ENCODE measurements at places on chromosomes 2 and 18.

DNA sequence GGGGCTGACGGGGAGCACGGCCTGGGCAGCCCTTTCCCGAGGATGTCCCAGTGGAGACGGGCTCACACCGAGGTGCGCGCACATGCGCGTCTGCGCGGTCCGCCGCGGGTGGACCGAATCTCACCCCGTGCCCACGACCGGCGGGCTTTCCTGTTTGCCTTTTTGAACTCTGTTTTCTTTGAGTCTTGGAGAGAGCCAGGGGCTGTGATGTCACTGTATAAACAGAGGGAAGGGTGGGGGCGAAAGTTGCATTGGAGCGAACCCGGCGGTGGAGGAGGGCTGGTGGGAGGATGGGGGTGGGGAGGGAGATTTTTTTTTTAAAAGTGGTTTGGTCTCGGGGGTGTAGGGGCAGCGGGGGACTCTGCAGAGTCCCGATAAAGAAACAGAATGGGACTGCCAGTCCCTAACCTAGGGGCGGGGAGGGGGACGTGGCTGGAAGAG is 141.2 kb upstream of the CTAGE1 start:
- no peak for DNase-seq

- DNase-seq = no peak
These were observed 169.4 kb downstream of the PLCL1 start for GRCh38 chr2:197973772-197974171.

- DNase-seq = no peak
These were observed 524.5 kb upstream of the MEX3C start for GRCh38 chr18:51721996-51722395.

DNA sequence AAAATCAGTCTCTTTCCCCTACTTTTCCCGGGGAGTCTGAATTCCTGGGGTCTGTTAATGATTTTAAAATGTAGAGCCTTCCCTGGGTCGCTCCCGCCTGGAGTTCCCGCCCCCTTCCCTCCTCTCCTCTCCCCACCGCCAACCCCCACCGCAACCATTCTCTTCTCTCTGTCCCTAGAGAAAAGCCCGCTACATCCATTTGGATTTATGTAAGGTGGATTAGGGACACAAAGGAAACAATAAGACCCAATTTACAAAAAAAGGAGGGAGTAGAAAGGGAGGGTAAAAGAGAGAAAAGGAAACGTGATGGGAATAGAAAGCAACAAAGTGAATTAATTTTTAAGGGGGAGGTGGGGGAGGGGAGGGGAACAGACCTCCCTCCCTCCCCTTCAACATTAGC is 2.2 kb downstream of the EPHA4 start:
- no peak for DNase-seq

GRCh38 chr2:40357667-40358066 is 94.2 kb downstream of the SLC8A1 start:
- DNase-seq = no peak

- no peak for DNase-seq
These were observed 4.0 kb upstream of the RNF152 start for GRCh38 chr18:61896757-61897156.

GRCh38 chr2:239201531-239201876 is 199.3 kb downstream of the HDAC4 start:
- no peak for DNase-seq

DNA sequence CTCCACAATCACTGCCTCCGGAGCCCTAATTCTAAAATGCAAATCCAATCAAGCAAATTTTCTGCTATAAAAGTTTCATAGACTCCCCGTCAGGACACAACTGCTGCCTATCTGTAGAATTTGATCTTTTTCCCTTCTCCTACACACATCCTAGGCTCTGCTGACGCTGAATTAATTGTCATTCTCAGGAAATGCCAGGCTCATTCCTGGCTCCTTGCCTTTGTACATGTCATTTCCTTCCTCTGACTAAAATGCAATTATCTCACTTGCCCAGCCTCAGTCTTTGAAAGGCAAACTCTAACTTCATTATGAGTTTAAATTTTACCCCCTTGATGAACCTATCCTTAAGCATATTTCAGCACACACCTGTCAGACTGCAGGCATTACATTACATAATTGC is 844.9 kb upstream of the CRIM1 start:
- DNase-seq = no peak

DNA sequence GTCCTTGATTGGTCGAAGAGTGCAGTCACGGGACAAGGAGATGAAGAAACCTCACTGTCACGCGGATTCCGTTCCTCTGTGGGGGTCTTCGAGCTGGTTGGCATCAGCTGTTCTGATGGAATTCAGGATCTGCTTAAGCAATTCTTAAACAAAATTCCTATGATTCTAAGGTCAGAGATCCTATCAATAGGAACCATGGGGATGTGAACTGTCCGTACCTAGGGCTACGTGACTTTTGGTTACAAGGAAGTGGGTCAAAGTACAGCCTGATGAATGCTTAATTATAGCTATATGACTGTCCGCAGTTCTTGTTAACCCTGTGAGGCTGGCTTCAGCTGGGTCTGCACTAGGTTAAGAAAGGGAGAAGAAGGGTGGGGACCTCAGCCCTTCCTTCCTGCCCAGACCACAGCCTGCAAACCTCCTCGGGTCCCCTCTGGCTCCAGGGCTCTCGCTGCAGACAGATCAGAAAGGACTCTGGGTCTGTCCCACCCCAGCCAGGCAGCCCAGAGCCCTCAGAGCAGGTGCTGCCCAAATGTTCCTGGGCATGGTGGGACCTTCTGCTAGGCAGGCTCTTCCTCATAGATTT is 44.2 kb upstream of the TAF1B start:
- DNase-seq = no peak

DNA sequence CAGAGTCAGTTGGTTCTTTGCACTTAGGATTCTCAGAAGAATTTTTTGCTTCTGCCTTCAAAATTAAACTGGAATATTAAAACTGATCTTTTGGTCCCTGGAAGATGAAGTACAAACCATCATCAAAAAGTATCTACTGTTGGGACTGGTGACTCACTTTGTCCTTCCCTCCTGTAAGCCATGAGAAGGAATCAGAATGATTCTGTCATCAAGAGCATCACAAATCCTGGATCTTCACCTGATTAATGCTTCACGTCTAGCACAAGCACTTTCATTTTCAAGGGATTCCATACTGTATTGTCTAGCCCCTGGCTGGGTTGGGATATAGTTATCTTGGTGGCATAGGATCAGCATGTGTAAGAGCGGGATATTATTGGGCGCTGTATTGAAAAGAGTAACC is 69.3 kb upstream of the CYP1B1 start:
- no peak for DNase-seq

DNA sequence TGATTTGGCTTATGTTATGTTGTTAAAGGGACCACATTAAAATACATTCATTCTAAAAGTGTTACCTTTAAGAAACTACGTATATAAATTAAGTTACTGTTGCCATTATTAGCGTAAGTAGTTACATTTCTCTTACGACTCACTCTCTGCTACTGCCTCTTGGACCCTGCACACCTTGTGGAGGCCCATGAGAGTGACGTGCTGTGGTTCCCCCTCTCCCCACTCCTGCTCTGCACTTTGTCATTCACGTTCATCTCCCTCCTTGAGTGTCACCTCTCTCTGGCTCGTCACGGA is 830 bp upstream of the MERTK start:
- DNase-seq = no peak

DNA sequence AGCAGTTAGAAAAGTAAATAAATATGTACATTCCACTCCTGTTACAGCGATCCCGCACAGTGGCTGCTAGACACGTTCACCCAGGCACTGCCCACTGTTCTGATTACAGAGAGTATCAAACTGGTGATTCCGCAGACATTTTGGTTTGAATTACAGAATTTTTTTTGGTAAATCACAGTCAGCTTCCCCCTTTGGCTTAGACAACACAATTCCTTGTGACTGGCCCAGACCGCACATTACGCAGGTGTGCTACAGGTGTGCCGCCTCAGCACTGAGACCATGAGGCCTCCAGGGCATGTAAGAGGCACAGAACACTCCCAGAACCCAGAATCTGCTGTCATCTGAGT is 112.3 kb downstream of the PXDN start:
- no peak for DNase-seq

DNA sequence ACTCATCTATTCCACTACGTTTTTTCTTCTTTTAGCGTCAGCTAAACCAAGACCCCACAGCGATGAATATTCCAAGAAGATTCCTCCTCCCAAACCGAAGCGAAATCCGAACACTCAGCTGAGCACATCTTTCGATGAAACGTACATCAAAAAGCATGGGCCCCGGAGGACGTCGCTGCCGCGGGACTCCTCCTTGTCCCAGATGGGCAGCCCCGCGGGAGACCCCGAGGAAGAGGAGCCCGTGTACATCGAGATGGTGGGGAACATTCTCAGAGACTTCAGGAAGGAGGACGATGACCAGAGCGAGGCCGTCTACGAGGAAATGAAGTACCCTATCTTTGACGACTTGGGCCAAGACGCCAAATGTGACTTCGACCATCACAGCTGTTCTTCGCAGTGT is 182.4 kb downstream of the NYAP2 start:
- DNase-seq = no peak

DNA sequence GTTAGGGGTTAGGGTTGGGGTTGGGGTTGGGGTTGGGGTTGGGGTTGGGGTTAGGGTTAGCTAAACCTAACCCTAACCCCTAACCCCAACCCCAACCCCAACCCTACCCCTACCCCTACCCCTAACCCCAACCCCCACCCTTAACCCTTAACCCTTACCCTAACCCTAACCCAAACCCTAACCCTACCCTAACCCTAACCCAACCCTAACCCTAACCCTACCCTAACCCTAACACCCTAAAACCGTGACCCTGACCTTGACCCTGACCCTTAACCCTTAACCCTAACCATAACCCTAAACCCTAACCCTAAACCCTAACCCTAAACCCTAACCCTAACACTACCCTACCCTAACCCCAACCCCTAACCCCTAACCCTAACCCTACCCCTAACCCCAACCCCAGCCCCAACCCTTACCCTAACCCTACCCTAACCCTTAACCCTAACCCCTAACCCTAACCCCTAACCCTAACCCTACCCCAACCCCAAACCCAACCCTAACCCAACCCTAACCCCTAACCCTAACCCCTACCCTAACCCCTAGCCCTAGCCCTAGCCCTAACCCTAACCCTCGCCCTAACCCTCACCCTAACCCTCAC is 24.1 kb upstream of the RABL2A start:
- no peak for DNase-seq

GRCh38 chr2:134445116-134445515 is 191.2 kb downstream of the MGAT5 start:
- DNase-seq = no peak

DNA sequence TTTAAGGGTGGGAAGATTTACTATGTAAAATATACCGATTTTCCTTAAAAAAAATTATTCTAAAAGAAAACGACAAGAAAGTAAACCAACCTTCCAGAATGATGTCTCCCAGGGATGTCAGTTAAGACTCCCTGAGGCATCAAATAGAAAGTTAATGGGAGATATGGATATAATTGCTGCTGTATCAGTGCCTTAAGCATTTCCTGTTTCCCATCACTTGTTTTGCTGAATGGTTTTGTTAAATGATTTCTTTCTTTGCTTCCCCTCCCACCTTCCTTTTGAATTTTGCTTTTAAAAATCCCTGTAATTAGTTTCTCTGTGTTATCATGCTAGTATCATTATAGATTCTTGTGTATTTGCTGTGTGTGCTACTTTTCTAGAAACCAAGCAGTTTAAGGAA is 154.3 kb upstream of the CWC22 start:
- DNase-seq = no peak

DNA sequence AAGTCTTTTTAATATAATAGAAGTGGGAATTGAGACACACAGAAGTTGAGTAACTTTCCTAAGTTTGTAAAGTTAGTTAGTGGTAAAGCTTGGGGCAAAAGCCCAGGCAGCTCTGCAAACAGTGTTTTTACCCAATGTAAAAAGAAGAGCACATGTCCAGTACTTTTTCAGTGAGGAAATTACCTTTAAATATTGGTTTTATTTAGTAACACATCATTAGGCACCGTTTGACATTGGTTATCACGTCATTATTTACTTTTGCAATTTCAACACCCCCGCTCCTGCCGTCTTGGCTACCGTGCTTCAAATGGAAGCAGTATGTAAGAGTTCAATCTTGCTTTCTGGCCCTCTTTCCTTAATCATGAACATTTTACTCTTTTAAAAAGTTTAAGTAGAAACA is 807.9 kb downstream of the EPHA4 start:
- no peak for DNase-seq

DNA sequence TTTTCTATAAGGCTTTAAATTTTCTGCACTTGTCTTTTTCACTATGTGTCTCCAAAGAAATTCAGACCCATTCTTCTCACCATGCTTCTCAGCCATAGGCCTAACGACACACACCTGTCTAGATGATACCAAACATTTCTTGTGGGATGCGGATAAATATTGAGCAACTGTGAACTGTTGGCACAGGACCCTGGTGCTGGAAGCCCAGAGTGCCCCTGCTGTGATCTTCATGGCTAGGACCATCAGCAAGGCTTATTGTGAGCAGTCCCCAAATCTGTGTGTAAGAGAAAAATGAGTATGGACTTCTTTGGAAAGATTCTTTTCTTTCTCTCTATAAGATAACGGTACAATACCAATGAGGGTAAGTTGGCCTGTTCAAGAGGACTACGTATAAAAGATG is 54.1 kb upstream of the NCK2 start:
- DNase-seq = no peak

- no peak for DNase-seq
These were observed 6.2 kb downstream of the GGCX start for GRCh38 chr2:85554980-85555612.

GRCh38 chr2:30366199-30366691 is 80.8 kb upstream of the LCLAT1 start:
- no peak for DNase-seq

GRCh38 chr2:142825861-142826260 is 51.6 kb upstream of the KYNU start:
- DNase-seq = no peak

- DNase-seq = no peak
These were observed 306.0 kb downstream of the FBXO15 start for GRCh38 chr18:73841661-73842060.

GRCh38 chr2:121334581-121335293 is 49.7 kb upstream of the TFCP2L1 start:
- no peak for DNase-seq

GRCh38 chr2:175005733-175006264 is 618 bp upstream of the CHN1 start:
- DNase-seq = no peak

GRCh38 chr2:68303033-68303901 is 16.5 kb downstream of the CNRIP1 start:
- DNase-seq = no peak

DNA sequence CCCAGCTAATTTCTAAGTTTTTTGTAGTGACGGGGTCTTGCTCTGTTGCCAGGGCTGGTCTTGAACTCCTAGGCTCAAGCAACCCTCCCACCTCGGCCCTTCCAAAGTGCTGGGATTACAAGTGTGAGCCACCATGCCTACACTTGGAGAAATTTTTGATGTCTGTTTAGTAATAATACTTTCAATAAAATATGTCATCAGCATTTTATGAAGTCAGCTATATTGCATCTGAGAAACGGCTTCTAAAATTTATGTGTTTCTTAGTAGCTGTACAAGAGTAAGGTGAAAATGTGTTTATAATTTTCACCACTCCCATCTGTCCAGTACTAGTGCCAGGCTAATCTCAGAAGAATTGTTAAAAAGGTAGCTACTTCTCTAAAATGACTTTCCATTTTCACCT is 46.8 kb downstream of the GULP1 start:
- no peak for DNase-seq
